Prostate gland (tissue), 2 donors: ENCODE measurements at places on chromosomes 11 and 22. TPM values are rescaled to one million over a fixed set of nuclear protein-coding genes. Genes with fewer than 3 reads are reported as not detected.

DNA sequence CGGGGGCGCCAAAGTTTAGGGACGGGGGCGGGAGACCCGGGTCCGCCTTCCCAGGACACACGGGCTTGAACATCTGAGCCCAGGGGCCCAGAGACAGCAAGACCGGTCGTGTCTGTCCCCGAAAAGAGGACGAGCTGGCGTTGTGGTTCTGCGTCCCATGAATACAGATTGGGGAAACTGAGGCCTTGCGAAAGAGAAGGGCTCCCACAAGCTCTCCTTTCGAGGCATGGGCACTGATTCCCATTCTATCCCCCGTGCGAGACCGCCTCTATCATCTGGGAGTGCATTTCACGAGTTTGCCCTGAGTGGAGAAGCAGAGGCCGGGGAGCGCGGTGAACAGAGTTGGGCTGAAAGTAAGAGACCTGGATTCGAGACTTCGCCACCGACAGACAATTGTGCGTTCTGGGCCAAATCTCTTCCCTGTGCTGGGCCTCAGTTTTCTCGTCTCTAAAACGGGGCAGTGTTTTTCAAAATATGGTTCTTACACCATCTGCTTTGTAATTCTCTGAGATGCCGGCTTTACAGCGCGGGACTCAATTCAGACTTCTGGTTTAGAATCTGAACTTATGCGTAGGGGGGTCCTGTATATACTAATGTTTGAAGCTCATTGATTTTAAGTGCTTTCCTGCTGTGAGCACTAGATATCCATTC, 471 bp downstream of the RNF185 start:
- peak; percentile 17 for DNase-seq

DNA sequence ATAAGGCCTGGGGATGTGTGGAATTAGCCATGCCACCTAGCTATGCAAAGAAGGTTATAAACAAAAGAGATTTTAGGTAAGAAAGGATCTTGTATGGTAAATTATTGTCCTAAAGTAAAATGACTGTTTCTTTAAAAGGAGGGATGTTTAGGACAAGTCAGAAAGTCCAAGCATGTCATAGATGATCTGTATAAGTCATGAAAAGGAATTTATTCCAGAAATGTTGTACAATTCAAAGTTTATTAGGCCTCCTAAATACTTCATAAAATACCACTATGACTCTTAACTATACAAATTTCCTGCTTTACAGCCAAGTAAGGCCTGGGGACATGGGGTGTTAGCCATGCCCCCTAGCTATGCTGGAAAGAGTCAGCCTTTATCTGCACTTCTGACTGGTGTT, 22.7 kb downstream of the OR5A2 start:
- DNase-seq, result no peak

DNA sequence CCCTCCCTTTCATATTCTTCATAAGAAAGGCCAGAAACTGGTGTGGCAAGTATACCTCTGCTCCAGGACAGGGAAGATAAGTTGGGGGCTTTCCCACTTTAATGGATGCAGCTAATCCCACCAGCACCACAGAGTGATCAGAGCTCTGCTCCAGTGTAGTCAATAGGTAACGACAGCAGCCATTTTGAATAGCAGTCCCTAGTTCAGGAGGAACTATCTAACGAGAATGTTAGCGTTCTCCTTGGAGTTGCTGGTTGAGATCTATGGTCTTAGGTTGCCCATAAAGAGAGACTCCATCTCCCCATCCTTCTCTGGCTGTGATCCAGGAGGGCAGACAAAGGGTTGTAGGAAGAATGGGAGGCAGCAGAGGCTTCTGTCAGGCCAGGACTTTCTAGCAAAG, 64.0 kb upstream of the CCDC90B start:
- DNase-seq, result no peak

DNA sequence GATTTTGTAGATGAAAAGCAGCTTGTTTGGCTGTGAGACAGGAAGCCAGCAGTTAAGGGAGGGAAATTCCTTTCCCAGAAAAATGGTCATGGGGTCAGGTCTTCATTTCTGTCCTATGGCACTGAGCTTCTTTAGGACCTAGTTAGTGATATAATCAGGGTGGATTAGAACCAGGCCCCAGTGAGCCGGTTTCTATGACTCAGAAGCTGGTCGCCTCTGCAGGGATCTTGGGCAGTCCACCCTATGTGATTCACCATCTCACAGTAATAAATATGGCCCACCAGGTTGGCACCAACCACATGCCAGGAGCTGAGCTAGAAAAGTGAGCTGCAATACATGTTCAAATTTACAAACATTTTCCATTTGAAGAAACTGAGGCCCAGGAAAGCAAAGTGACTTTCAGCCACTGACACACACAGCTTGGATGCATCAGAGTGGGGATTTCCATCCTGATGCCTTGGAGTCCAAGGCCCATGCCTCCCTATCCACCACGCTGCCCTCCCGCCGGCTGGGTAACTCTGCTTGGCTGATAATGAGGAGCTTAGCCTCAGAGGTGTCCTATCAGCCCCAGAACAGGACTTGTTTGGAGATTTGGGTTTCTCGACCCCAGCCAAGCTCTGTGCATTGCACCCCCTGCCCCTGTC, 42.0 kb downstream of the CD82 start:
- DNase-seq, result no peak

PNPLA3 gene
- 0.28 TPM for total RNA-seq

LRP5 gene
- total RNA-seq, result 57.1 TPM

ADAMTS15 gene
- 1.5 TPM for total RNA-seq

OR4C46 gene
- total RNA-seq, result not detected
